ENCODE measurements at places on chromosomes 5 and 9.

DNA sequence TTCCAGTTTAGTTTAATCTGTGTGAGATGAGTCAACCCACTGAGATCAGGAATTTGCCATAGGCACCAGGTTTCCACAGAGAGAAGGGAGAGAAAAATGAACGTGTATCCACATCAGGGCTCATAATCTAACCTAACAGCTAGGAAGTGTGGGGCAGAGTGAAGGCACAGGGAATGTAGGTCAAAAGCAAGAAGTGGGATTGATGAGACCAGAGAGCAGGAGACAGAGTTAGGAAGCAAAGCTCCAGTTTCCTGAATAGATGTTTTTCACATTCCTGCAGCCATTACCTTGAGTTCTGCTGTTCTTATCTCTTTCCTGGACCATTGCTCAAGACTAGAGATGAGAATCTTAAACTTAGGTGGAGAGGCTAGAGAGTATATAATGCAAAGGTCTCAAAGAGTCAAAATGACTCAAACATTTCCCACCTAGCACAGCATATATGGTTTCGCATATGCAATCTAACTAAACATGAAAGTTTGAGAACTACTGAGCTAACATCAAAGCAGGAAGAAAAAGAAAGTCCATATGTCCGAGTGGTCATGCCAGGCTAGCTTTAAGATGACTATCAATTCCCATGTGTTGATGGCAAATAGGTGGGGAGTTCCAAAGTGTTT lies 41.1 kb upstream of the GNAQ start:
- no peak for DNase-seq

DNA sequence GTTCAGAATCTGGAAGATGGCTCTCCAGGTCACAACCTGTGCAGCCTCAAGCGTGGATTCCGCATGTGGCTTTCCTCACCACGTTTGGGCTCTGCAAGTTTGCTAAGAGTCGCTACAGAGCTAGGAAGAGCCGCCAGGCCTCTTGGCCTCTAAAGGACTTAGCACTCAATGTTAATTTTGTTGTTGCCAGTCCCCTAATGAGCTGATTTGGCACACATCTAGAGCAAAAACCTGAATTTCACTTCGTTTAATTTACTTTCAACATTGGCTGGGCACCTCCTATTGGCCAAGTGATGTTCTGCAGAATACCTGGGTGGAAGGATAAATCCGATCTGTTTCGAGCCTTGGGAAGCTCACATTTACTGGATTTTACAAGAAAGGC lies 65.8 kb upstream of the UNC5A start:
- DNase-seq = no peak

DNA sequence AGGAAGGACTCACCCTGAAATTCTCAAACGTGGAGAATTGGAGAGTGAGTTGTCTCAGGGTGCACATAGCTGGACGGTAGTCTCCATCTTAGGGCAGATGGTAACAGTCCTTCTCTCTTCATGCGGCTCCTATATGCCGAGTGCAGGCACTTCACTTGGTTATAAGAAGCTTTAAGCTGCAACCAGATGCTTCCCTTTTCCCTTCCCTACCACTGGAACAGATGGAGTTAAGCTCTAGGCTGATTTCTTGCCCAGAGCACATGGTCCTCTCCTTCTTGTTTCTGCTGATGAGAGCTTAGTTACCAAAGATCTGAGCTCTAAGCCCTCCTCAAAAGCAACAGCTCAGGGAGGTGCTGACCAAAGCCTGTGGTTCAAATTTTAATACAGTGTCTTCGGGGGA lies 355.7 kb downstream of the ARHGEF28 start:
- no peak for DNase-seq

- DNase-seq = no peak
Measured at GRCh38 chr9:76223749-76224340, 170.4 kb downstream of the RFK start.

- DNase-seq = no peak
Measured at GRCh38 chr5:18397891-18398290, 763.6 kb downstream of the TAF11L14 start.

All from stimulated activated CD8-positive, alpha-beta memory T cell treated with anti-CD3 and anti-CD28 coated beads, Interleukin-15, amount 100 ng/mL, for 4 hours (primary cell).